ENCODE measurements at places on chromosomes 6 and 20.

- no peak for DNase-seq
Measured at GRCh38 chr6:42105156-42105648, 37.2 kb downstream of the C6orf132 start.

DNA sequence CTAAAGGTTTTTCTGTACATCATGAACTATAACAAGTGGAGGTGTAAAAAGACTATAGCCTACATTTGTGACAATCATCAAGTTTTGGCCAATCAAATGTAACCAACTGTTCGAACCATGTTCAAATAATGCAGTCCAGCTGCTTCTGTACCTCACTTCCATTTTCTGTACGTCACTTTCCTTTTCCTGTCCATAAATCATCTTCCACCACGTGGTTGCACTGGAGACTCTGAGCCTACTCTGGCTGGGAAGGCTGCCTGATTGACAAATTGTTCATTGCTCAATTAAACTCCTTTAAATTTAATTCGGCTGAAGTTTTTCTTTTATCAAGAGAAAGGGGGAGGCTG, 270.4 kb upstream of the JARID2 start:
- DNase-seq, result no peak

DNA sequence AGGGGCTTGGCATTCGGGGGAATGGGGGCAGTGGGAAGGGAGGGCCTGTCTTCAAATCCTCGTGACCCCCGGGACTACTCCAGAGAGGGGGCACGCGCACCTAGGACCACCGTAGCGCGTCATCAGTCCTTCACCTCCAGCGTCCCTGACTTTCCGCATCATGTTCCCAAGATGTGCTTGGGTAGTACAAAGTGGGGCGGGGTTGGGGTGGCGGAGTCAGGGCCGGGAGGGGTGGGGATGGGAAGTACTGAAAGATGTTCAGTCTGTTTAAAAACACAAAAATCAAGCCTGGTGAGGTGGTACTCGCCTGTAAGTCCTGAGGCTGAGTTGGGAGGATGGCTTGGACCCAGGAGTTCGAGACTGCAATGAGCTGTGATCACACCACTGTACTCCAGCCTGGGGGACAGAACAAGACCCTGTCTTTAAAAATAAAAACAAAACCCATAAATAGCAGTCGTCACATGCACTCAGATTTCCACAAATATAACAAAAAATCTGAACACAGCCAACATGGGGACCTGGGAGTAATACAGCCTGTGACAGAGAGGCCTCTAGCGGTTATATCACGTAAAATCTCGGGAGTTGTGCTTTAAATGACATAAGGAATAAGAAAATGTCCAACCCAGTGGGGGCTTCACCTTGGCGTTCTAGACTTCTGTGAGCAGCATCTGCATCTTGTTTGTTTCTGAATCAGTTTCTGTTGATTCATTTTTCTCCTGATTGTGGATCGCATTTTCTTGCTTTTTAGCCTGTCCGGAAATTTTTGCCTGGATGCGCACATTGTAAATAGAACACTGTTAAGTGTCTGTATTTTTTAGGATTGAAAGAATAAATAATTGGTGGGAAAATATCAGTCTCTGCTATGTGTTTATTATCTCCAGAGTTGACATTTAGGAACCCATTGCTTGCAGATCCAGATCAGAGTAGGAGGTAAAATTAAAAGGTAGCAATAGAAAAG, 698 bp upstream of the LRP11 start:
- peak; percentile 67 for DNase-seq

DNA sequence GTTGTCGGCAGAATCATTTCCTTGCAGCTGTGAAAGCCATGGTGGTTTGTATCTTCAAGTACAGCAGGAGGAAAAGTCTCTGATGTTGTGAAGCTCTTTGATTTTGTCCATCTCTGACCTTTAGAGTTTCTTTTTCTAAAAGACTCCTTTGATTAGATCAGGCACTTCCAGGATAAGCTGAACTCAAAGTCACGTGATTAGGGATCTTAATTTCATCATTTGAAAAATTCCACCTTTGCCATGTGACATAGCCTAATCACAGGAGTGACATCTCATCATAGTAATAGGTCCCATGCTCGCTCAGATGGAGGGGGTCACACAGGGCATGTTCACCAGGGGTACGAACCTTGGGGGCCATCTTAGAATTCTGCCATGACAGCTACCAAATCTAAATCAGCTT, 441.5 kb upstream of the CDH4 start:
- no peak for DNase-seq

DNA sequence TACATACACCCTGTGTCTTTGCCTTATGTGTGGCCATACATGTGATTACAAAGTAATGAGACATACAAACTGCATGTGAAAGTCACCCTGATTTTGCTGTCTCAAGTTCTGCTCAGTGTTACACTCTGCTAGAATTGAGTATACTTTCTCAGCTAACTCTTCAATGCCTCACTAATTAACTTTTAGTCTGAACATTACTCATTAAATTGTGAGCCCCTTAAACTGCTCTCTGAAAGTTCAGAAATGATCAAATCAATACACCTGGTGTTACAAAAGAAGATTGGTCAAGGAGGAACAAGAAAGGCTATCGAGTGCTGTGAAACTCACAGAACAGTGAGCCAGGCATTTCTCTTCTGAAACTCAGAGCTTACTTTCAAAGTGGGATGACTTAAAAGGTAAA, 71.3 kb downstream of the MKKS start:
- DNase-seq, result no peak

DNA sequence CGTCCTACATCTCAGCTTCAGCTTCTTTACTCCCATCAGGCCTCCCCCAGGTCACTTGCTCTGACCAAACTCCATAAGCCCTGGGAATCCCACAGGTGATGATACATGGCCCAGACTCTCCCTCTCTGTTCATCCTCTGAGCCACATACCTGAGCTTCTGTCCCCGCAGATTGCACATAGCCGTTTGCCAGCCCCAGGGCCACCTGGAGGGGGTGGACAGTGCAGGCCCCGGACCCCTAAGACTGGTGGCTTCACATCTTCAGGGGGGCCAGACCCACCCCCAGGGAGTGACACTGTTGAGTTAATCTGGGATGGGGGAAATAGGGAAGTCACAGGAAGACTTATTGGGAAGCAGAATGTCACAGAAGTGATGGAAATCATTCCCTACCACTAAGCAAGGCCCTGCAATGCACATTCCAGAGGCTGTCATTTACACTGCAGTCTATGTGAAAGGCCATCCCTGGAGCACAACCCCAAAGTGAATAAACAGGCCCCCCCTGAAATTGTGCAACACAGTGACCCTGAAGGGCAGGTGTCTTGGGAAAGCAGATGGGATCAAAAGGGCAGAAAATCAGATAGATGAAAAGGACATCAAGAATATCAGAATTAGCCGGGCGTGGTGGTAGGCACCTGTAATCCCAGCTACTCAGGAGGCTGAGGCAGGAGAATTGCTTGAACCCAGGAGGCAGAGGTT, 2.2 kb downstream of the RXRB start:
- DNase-seq, result no peak

DNA sequence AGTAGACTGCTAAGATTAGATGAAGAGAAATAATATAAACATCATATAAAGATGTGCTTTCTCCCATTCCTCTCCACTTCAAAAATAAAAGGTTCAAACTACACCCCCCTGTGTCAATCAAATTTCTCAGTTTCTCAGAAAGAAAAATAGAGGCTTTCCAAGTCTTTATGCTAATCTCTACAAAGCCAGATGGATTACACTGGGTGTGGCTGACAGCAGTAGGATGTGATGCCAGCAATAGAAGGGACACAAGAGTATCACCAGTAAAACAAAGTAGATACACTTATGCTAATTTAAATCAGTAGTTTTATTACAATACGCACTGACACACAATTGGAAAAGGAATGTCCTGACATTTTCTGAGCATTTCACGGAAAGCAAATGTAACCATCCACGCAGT, 353.4 kb downstream of the RNGTT start:
- DNase-seq, result no peak

DNA sequence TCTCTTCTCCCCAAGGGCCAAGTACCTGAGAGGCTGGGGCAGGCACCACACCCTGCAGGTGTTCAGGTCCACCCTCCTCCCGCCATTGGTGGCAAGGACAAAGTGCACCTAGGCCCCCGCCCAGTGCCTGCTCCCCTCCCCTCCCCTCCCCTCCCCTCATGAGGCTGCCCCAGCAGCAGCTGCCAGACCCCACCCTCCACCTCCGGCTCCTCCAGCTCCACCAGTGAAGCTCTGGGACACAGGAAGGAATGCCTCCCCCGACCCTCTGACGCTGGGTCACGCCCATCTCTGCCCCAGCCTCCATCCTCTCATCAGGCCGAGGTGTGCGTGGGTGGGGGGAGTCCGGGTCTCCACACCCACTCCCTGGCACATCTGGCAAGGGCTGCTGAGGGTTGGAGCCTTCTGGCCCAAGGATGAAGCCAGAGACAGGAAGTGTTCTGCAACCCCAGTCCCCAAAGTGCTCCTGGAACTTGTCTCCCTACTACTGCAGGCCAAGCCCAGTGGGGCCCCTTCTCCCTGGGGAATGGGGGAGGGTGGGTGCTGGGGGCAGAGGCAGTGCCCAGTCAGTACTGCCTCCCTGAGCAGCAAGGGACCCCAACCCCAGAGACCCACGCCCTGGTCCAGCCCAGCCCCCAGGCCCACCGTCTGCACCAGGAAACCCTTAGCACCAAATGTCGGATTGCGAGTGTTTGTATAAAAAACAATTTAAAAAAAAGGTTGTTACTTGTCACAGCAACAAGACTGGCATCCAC, 1.6 kb upstream of the UCKL1 start:
- DNase-seq, result no peak

DNA sequence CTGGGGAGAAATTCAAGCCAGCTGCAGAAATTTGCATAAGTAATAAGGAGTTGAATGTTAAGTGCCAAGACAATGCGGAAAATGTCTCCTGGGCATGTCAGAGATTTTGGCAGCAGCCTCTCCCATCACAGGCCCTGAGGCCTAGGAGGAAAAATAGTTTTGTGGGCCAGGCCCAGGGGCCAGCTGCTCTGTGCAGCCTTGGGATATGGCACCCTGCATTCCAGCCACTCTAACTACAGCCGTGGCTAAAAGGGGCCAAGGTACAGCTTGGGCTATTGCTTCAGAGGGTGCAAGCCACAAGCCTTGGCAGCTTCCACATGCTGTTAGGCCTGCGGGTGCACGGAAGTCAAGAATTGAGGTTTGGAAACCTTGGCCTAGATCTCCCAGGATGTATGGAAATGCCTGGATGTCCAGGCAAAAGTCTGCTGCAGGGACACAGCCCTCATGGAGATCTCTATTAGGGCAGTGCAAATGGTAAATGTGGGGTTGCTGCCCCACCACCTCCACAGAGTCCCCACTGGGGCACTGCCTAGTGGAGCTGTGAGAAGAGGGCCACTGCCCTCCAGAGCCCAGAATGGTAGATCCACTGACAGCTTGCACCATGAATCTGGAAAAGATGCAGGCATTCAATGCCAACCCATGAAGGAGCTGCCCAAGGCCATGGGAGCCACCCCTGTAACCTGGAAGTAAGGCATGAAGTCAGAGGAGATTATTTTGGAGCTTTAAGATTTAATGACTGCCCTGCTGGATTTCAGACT, 126.5 kb downstream of the DTNBP1 start:
- DNase-seq, result no peak

DNA sequence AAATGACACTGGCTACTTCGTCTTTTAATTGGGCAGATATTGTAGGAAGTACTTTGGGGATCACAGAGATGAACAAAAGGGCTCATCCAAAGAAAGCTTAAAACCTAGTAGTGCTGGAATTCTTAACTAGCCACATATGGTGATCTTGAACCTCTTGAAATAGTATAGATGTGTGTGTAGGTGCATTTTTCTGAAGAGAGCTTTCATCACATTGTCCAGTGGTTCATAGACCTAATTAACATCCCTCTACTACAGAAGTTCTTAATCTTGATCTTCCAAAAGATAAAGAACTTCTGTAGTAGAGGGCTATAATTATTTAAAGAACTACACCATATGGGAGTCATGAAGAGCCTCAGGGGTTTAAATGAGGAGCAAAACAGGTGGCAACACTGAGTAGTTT, 2.3 kb upstream of the PRIM2 start:
- DNase-seq, result no peak

GRCh38 chr6:159646733-159647132, 46.3 kb downstream of the SOD2 start:
- no peak for DNase-seq

All from HuH-7.5 (cell line).